RKO (cell line): ENCODE measurements at places on chromosomes 1 and 21.

DNA sequence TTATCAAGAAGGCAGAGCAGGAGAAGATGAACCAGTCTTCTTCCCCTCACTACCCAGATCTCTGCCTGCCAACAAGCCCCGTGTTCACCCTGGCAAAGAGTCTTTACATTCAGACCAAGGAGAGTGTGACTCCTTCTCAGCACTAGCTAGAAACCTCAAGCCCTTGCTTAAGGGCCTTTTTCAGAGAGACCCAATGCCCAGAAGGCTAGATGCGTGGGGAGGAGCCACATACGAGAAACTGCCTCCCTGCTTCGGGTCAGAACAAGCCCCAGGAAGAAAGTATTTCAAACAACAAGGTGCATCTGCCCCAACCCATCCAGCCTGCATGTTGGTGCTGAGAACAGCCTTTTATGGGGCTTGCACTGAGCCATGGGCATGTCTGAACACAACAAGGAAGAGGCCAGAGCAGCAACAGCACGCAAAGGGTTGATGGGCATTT is 152.7 kb upstream of the CAMK1G start:
- DNase-seq, result no peak

- no peak for DNase-seq
These were observed 44.5 kb downstream of the TRIM33 start for GRCh38 chr1:114466334-114467014.

DNA sequence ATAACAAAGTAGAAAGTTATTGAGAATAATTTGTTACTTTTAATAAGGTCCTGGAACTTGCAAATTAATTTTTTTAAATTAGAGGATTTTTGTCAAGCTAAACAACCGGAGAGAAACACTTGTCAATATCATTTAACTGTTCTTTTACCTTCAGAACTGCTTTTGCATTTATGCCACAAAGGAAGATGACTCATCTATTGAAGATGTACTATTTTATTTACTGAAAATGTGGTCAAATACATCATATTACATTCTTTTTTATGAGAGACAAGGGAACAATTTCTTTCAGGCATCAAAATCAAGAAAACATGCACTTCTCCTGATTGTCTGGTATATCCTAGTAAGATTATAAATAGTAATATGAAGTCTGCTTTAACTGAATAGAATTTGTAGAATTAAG is 558.2 kb upstream of the PRMT6 start:
- no peak for DNase-seq

DNA sequence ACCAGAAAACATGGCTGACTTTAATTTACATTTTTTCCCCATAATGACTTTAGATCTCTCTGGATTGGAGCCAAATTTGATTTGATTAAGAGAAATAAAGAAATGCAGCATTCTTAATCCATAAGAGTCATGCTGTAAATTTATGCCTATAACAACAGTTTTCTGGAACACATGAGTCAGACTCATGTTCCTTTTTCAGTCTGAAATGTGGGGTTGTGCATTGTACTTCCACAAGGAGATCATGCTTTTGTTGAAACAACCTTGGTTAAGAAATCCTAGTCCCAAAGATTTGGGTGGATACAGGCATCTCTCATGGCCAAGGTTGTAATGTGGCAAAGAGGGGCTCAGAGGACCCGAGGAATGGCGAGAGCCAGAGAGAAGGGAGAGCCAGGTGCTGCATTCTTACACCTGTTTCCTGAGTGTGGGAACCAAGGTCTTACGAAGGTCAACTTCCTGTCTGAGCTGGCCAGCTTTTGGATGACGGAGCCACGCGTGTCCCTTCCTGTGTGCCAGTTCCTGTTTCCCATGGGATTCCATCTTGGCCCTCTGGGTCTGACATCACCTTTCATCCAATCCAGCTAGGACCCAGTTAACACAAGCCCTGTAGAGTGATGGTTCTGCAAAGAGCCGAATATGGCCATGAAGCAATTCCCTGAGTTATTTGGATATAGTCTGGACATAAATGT is 23.1 kb downstream of the CLDN14 start:
- DNase-seq, result peak; percentile 22

GRCh38 chr1:169733924-169734323 is at the start of gene SELE:
SELE (minus strand) TSS chr1:169734079; CDS start chr1:169733612, 467 bp downstream.
- DNase-seq, result no peak

DNA sequence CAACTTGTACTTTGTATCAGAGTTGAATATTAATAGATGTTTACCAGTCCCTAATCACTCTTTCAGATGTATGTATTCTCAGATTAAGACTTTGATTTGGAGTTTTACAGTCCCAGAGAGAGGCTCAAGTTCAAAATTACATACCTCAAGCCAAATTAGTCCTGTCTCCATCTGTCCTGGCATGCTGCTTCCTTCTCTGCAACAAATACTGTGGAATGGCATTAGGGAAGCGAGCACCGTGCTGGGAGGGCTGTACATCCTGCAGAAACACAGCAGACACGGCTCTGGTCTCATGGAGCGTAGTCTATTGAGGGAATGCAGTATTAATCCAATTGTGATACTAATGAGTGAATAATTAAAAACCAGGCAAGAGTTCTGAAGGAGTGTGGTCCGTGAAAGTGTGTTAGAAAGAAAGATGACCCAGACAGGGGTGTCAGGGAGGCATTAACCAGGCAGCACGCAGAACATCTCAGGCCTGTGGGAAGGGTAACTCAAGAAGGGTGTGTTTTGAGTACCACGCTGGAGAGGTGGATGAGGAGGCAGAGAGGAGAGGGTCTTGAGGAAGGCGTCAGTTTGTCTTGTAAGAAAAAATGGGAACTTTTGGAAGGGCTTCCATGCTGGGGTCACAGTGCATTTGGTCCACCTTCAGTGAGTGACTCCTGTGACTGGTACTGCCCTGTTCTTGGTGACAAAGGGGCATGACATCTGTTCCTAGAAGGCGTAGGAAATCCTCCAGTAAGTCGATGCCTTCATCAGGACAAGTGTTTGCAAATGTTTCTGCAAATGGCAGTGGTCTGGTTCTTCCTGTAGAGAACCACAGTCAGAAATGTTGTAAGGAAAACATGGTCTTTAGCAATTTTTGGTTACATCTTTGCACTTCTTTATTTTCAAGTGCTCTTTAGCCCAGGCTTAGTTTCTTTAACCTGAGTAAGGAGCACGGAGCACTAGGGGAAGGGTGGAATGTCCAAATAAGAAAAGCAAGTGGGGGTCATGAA is 1.6 kb downstream of the RAB4A start:
- DNase-seq, result peak; percentile 36

GRCh38 chr21:34910396-34910795 is 138.7 kb downstream of the RUNX1 start:
- DNase-seq, result no peak

- DNase-seq, result peak; percentile 32
These were observed 1.8 kb downstream of the FHL3 start for GRCh38 chr1:38003261-38004250.

DNA sequence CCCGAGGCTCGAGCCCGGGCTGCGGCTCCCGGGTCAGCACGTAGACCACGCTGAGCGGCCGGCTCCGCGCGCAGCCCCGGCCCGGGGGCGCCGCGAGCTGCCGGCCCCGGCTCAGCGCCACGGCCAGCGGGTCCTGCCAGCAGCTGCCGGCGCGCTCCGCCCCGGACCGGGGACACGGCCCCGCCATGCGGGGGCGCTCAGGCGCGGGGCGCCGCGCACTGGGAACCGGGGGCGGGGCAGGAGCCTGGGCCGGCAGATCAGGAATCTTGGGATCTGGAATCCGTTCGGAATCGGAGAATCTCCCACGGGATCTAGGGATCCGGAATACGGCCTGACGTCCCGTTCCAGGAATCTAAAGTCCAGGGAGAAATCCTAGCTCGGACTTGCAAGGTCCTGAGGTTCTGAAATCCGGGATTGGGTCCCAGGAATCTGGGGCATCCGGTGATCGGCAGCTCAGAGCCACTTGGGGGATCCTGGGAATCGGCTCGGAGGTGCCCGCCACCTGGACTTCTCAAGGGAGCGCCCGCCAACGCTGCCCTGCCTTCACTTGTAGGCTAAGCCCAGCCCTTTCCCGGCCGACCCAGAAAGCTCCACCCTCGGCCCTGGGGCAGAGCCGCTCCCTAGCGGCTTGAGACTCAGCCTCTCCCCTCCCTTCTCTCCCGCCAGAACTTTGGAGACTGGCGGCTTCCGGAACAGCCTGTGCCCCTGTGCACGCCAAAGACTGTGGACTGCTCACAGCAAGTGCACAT is at the start of gene MAP3K6:
Gene MAP3K6, minus strand, starts transcription at position 551 of the 749 bp plus-strand sequence. Its CDS starts 364 bp downstream, at position 187.
- peak; percentile 83 for DNase-seq

- DNase-seq, result no peak
These were observed 27.2 kb downstream of the NUAK2 start for GRCh38 chr1:205294175-205294917.

GRCh38 chr1:47678464-47678980 is 240.7 kb downstream of the FOXD2 start:
- no peak for DNase-seq

GRCh38 chr1:112431038-112431437 is 35.0 kb downstream of the CTTNBP2NL start:
- no peak for DNase-seq

DNA sequence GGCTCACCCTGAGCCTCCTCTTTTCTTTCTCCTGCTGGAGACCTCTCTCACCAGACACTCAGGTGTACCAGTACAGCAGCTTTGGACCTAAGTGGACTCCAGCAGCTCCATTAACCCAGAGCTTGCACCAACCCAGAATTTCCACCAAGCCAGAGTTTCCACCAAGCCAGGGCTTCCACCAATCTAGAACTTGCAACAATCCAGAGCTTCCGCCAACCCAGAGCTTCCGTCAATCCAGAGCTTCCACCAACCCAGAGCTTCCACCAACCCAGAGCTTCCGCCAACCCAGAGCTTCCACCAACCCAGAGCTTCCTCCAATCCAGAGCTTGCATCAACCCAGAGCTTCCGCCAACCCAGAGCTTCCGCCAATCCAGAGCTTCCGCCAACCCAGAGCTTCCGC is 23.2 kb downstream of the CRYAA start:
- DNase-seq, result no peak

DNA sequence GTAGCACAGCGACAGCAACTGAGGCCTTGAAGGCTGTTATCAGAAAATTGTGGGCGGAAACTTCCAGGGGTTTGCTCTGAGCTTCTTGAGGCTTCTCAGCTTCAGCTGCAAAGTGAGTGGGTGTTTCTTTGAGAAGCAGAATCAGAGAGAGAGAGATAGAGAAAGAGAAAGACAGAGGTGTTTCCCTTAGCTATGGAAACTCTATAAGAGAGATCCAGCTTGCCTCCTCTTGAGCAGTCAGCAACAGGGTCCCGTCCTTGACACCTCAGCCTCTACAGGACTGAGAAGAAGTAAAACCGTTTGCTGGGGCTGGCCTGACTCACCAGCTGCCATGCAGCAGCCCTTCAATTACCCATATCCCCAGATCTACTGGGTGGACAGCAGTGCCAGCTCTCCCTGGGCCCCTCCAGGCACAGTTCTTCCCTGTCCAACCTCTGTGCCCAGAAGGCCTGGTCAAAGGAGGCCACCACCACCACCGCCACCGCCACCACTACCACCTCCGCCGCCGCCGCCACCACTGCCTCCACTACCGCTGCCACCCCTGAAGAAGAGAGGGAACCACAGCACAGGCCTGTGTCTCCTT is at the start of gene FASLG:
Gene FASLG, plus strand, starts transcription at position 233 of the 583 bp plus-strand sequence. Its CDS starts 99 bp downstream, at position 332.
- no peak for DNase-seq

- no peak for DNase-seq
These were observed 29.9 kb upstream of the ATP2B4 start for GRCh38 chr1:203596673-203597210.

DNA sequence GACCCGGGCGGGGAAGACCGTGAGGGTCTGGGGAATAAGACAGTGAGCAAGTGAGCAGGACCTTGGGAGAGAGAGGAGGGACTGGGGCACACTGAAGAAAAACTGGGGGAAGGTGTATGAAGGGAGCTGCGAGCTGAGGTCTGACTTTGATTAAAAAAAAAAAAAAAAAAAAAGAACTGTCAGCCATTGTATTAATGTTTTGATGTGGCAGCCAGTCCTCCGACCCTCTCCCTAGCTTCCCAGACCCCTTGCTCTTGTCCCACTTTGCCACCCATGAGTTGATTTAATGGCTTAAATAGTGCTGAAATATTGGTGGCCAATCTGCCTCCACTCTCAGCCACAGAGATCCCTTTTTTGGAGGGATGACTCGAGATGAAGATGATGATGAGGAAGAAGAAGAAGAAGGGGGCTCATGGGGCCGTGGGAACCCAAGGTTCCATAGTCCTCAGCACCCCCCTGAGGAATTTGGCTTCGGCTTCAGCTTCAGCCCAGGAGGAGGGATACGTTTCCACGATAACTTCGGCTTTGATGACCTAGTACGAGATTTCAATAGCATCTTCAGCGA is 652 bp downstream of the HAX1 start:
- DNase-seq, result no peak

DNA sequence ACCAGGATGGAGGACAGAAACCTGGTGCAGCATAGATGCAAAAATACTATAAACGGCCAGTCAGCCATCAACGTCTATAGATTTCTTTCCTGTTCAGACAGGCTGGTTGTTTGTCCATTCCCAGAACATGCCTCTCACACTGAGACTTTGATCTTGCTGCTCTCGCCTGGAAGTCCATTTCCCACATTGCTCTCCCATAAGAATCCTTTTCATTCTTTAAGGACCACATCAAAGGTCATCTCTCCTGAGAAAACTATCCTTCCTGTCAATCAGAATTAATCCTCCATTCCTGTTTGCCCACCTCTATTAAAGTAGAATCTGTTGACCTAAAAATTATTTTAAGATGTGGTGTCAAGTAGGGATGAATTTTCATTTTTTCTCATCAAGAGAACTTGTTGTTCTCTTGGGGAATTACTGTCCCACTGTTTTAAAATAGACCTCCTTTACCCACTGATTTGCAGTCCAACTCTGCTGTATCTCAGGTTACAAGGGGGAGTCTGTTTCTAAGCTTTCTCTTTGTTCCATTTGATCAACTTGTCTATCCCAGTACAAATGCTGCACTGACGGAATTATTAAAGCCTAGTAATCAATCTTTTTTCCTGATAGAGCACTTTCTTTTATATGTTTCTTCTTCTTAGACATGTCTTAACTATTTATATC is 172.7 kb downstream of the PATJ start:
- no peak for DNase-seq

- no peak for DNase-seq
These were observed 55.5 kb downstream of the SLC35F3 start for GRCh38 chr1:233959971-233960370.
